Stimulated activated CD8-positive, alpha-beta memory T cell treated with anti-CD3 and anti-CD28 coated beads, Interleukin-4, amount 100 ng/mL, for 1 hour (primary cell): ENCODE measurements at places on chromosomes 3 and 15.

GRCh38 chr3:151838574-151839312 is 24.8 kb downstream of the AADAC start:
- peak; percentile 11 for DNase-seq

DNA sequence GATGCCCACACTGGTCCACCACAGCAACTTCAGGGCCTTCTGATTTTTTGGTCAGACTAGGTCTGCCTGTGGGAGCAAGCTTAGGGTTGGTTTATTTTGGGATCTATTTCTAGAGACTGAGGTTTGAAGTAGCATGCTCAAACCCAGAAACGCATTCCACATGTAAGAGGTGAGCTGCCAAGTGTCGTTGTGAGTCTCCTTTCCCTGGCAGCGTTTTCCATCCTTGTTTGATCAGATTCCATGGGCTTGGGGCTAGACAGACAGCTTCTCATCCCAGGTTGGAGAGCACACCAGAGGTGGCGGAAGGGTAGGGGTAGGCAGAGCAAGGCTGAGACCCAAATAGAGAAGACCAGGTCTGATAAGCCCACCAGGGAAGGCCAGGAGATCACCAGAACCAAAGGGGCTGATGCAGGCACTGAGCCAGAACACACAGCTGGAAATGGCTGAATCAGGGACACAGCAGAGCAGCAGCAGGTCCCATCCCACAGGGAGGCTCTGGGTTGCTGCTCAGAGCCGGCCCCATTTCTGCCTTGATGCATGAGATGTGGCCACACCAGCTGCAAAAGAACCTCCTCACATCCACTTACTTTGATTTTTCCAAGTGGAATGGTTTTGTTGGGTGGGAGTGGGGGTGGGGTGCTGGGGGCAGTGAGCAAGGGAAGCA is 186.8 kb downstream of the THSD4 start:
- no peak for DNase-seq

DNA sequence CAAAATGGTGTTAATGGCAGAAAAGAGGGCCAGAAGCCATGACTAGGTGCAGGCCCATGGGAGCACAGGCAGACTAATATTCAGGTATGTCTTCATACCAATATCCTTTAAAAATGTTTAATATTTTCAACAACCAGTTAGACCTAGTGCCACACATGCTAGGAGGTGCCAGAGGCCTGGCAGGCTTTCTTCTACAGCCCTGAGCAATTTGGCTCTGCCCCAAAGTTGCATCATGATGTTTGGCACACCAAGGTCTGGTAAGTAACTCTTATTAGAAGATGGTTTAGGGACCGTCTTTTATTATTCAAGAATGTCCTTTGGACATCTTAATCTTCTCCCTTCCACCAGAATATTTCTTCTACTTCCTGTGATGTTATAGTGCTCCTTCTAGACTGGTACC is 34.8 kb downstream of the MITF start:
- DNase-seq: no peak

GRCh38 chr3:39142067-39142466 is 11.3 kb downstream of the CSRNP1 start:
- no peak for DNase-seq

DNA sequence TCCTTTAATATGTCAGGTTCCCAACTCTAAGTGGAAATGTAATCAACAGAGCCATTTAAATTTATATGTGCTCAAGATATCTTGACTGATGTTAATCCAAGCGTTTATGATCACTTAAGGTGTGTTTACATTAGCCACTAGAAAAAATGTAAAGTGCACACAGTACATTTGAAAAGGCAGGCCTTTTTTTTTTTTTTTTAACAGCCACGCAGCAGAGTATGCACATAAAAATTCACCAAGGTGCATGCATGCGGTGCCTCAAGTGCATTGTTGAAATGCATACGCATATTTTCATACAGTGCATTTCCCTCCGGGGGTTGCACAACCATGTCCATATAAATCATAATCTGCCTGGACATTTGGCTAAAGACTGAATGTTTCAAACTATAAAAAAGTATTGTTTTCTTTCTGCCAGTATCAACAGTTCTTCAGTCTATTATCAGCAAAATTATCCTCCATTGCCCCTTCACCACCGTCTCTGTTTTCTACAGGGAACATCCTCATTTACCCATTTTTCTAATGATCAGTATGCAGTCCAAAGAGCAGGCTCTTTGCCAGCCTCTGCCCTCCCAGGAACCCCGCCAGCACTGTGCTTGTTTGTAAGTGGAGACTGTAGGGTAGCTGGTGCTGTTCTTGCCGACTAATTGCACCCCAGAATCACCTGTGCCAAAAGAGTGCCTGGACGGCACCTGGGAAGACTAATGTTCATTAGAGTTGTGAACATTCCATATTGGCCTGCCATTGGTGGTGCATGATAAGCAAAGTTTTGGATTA is 611.2 kb upstream of the CFAP20DC start:
- DNase-seq: no peak

DNA sequence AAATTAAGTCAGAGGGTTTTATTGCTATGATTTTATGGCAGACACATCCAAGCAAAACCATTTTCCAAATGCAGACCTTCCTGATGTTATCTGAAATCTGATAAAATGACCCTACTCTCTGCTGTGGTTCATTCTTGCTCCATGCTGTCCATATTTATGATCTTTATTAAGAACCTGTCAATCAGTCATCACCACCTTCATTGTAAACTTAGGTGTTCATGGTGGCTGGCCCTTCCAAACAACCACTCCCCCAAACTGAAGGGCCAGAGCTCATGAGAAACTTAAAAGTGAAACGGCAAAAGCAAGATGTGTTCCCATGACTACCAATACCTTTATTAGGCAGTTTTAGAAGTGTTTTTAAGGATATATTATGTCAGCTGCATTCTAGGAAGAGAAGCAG is 53.6 kb downstream of the UBP1 start:
- DNase-seq: no peak

DNA sequence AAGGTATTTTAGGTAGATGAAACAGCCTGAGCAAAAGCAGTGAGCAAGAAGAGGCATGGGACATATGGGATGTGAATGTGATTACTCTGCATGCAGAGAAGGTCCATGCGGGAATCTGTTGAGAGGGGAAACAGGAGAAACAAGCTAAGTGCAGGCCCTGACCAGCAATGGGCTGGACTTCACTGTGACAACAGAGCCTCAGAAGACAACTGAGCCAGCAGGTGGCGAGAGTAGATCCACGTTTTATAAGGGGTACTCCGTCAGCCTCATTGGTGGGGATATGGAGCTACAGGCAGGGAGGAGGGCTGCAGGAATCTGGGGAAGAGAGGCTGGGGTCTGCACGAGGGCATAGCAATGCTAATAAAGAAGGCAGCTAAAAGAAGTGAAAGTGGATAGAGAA is 405.9 kb upstream of the LMCD1 start:
- DNase-seq: no peak

DNA sequence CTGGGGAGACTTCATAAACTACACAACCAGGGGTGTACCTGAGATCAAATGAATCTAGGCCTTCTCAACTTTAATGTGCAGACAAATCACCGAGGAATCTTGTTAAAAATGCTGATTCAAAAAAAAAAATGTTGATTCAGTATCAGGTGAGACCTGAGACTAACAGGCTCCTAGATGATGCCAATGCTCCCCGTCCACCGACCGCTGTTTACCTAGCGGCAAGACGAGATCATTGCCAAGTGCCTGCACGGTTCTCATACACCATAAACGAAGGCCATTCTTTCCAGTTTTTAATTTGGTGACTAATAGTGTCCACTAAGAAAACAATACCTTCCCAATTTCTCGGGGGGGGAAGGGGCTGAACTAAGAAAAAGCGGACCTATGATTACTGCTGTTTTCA is 2.5 kb upstream of the FSIP1 start:
- DNase-seq: no peak

DNA sequence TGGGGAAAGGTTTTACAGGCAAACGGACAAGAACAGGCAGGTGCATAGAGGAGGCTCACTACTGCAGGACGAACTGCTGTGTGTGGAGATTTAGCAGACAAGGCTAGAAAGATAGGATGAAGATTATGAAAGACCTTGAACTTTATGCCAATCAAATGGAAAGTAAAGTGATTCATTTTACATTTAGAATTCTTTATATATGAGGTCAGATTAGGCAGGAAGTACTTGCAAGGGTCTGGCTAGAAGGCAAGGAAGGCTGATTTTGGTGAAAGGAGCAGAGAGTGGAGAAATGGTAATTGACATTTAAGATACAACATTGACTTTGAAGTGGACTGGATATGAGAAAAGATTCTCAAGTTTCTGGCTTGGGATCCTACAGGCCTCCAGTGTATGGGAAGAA is 33.6 kb downstream of the PLSCR4 start:
- no peak for DNase-seq

GRCh38 chr15:100642950-100643338 is 40.6 kb downstream of the ASB7 start:
- no peak for DNase-seq

- no peak for DNase-seq
These were observed 19.5 kb downstream of the NFKBIZ start for GRCh38 chr3:101868534-101869464.

GRCh38 chr3:153621953-153622352 is 459.9 kb downstream of the RAP2B start:
- no peak for DNase-seq

- no peak for DNase-seq
These were observed 643 bp downstream of the MYO5A start for GRCh38 chr15:52527911-52528563.

DNA sequence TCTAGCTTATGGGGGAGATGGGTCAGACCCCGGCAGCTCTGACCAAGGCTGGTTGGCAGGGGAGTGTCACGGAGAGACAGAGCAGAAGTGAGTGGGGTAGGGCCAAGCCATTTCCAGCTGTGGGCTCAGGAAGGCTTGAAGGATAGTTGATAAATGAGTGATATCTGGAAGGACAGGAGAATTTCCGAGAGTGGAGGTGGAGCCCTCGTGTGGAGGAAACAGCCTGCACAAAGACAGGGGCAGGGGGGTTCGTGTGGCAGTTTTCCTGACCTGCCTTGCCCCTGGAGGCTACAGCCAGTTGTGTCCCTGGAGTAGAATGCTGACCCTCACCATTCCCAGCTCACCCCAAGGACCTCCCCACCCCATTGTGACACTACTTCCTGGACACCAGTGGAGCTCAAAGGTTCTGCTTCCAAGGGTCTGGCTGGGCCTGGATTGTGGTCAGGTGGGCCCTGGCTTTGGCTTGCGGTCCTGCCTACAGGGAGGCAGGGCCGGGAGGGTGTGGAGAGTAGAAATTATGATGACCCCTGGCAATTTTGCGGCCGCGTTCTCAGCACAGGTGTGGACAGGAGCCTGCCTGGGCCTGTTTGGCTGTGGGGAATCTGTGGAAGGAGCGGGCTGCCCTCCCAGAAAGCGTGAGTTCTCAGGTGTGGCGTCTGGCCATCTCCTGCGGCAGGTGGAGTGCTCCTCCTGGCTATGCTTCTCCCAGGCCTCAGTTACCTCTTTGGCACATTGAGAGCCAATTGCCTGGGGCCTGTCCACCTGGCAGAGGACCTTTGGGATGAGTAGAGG is at the start of gene SLC22A14:
SLC22A14 (plus strand) TSS at position 400 of the 792 bp plus-strand sequence. CDS start 23,733 bp downstream, outside the sequence.
- DNase-seq: no peak

- no peak for DNase-seq
These were observed 124.4 kb downstream of the ANO10 start for GRCh38 chr3:43497422-43497821.

DNA sequence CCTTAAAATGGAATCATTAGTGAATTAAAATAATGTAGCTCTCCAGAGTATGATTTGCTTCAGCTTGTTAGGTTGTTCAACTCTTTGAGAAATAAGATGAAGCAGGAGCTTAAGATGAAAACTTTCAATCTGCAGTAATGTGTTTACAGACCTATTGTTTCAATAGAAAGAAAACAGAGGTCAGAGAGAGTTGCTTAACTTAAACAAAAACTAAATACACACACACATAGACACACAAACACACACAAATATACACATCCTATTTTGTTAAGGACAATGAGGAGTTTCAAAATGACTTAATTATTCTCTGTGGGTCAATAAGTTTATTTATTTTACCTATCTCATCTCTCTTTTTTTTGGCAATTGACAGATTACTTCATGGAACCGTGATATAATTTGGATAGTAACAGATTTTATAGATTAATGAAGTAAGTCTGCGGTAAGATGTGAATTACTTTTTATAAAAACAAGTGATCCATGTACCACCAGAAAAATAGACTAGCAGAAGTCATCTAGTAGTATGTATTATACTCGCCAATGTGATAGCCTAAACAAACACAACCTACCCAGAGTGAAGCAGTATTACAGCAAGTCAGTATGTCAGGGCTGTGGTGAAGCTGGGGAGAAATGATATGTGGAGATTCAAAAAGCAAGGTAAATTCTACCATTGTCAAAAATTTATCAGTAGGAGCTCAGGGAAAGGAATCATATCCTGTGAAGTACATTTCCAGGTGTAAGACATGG is 76.7 kb upstream of the DCBLD2 start:
- DNase-seq: no peak

DNA sequence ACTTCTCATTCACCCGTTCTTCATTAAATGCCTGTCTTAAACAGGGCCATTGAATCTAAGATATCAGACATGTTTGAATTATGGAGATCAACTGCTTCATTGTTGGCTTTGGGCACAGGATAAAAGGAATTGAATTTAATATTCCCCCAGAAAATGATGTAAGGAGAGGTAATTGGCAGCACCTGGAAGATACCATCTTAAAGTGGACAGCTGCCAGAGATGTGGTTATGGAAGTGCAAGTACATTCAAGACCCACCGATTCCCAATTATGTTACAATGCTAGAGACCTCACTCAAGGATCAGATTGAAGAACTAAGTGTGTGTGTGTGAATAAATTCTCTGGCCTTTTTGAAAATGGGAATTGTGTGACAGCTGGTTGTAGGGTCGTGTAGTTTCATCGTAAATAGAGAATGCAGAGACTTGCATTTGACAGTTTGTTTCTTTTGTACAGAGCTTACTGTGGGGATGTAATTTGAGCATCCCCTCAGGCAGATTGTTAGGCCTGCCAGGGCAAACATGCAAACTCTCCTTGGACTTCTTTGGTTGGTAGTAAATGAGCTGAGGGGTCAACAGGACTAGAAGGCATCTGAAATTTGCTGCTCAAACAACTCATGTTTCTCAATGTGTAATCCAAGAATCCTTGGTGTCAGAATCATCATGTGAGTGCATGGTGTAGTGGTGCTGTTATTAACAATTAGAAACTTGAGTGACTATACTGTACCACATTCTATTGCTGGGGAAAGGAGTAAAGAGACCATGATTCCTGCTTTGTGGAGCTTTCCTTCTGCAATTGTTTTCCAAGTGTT is 359.2 kb upstream of the THRB start:
- no peak for DNase-seq

- DNase-seq: no peak
These were observed 99.8 kb upstream of the CPNE4 start for GRCh38 chr3:132134611-132135010.

- DNase-seq: no peak
These were observed 57.1 kb downstream of the IQCH start for GRCh38 chr15:67311731-67312130.

DNA sequence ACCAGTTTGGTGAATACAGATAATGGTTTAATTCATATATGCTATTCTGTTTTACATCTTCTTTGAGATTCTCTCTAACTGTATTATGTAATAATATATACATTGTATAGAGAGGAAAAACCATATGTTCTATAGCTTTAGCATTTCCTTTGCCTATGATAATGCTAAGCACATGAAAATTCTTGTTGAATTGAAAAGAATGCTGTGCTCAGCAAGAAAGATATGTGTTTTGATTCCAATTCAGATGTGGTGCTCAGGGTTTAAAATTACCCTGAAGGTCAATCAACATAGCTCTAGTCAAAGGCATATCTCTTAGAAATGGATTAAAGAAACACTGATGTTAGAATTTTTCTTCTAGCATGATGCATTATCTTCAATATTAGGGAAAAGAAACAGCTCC is 8.5 kb upstream of the TUSC7 start:
- DNase-seq: no peak
